ENCODE measurements at places on chromosomes 5 and 9. TPM values are rescaled to one million over a fixed set of nuclear protein-coding genes. Genes with fewer than 3 reads are reported as not detected.

SLC34A3 gene
- 0.13 TPM for total RNA-seq

GAS1 gene
- total RNA-seq: 8.2 TPM

PNPLA7 gene
- total RNA-seq: 9.6 TPM

DNA sequence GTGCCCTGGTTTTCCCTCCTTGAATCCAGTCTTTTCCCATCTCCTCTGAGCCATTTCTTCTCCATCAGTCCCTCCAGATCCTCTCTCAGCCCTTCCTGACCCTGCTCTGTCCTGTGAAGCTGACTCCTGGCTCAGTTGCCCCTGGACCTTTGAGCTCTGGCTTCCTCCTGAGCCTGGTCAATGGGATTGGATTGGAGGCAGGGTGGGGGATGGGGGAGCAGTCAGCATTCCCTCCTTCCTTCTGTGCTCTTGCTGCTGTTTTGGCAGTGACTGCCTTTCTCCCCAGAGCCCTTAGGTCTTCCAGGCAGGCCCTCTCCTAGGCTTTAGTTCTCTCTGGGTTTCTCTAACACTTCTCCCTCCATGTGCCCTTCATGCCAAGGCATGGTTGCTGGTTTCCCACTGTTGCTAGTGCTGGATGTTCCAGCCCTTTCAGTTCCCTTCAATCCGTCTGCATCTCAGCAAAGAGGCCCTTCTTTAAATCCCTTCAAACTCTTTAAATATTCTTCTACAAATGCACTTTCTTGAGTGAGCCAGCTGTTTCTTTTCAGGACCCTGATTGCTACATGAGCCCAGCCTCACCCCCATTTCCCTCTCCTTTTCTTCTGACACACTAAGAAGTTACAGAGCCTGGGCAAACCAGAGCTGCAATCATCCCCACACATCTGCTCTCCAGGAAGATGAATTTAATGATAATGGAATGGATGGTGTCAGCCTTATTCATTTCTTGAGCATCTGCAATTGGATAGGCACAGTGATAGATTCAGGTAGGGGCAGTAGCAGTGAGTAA lies 2.2 kb downstream of the TNFSF15 start:
- no peak for DNase-seq

GRCh38 chr5:158139161-158139560 lies 280.2 kb upstream of the CLINT1 start:
- no peak for DNase-seq

- no peak for DNase-seq
These were observed 216.2 kb downstream of the FANCC start for GRCh38 chr9:95101326-95101725.

Data from kidney (tissue), 22 donors.